ENCODE measurements at places on chromosomes 4 and X. TPM values are rescaled to one million over a fixed set of nuclear protein-coding genes. Genes with fewer than 3 reads are reported as not detected.

GRIA2 gene
- not detected for total RNA-seq

MXD4 gene
- total RNA-seq: 70.6 TPM

UCP1 gene
- not detected for total RNA-seq

AREG gene
- total RNA-seq: 4.6 TPM

TEX13D gene
- total RNA-seq: not detected

POU3F4 gene
- not detected for total RNA-seq

TEX13B gene
- not detected for total RNA-seq

SGMS2 gene
- total RNA-seq: not detected

SLC4A4 gene
- not detected for total RNA-seq

KLB gene
- total RNA-seq: 0.10 TPM

SLC9B2 gene
- total RNA-seq: 37.6 TPM

CFAP99 gene
- not detected for total RNA-seq

RHOXF2B gene
- not detected for total RNA-seq

CHRDL1 gene
- total RNA-seq: not detected

PAGE2 gene
- total RNA-seq: not detected

EPHA5 gene
- not detected for total RNA-seq

SPCS3 gene
- 102 TPM for total RNA-seq

NXF3 gene
- total RNA-seq: not detected

GYG2 gene
- total RNA-seq: not detected

MID1 gene
- 0.32 TPM for total RNA-seq

RPL36A gene
- total RNA-seq: 156 TPM
